ENCODE measurements at places on chromosomes 5 and 9.

DNA sequence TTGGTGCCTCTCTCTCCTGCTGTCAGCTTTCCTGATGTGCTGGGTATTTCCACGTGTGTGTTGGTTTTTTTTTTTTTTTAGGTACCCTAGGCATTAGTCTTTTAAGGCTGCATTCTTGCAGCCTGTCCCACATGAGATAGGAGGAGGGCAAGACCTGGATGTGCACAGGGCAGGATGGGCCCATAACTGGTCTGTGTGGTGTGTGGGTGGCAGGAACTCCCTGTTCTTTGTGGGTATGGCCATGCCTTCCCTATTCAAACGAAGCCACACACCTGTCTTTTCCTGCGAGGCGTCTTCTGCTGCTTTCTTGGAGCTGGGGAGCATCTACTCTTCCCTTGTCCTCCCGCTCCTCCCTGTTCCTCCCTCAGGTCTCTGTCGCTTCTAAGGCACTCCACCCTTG is 6.8 kb downstream of the SYK start:
- no peak for DNase-seq

- no peak for DNase-seq
Observed at GRCh38 chr5:79759436-79759835, 69.8 kb downstream of the CMYA5 start.

DNA sequence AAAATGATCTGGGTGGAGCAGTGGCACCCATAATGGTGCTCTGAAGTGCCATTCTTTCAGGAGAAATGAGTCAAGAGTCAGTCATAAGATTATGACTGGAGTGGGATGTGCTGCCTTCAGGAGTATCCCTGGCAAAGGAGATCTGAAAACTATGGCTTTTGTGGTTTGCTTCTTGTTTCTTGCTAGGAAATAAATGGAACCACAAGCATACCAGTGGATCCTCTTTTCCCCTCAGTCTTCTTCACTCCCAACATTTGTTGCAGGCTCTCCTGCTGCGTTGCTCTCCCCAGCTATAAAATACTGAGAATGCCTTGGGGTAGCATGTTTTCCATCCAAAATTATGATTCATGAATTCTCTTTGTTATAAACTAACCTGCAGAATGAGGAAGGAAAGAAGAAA is 199.1 kb downstream of the NNT start:
- no peak for DNase-seq

GRCh38 chr5:149432911-149433401 is 53.9 kb upstream of the IL17B start:
- DNase-seq: peak; percentile 67

- DNase-seq: no peak
Observed at GRCh38 chr5:87129046-87129445, 138.6 kb upstream of the RASA1 start.

DNA sequence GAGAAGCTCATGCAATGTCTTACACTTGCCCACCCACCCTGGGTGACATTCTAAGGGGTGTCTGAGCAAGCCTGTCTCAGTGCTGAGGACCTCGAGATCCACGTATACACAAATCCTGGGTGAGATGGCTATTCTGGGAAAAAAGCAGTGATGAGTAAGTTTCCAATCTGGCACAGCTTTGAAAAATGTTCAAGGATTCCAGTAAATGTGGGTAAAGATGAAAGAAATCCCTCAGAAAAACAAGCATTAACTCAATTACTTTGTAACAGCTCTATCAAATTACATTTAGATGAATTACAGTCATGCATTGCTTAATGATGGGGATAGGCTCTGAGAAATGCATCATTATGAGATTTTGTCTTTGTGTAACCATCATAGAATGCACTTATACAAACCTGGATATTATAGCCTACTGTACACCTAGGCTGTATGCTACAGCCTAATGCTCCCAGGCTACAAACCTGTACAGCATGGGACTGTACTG is 26.9 kb downstream of the GOLM1 start:
- DNase-seq: no peak

DNA sequence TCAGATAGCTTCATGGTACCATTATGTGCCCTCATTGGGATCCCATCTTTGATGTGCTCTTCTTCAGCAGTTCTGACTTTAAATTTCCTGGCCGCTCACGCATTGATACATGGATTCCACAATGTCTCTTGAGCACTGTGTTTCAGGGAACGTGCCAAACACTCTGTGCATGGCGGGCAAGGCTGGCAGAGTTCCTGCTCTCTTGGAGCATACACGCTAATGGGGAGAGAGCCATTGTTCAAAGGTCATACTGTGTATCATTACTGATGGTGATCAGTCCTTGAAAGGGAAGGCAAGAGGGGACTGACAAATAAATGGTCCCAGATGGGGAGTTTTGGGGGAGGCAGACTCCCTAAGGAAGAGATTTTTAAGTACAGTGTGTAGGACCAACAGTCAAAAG is 52.3 kb downstream of the AMBP start:
- DNase-seq: no peak

DNA sequence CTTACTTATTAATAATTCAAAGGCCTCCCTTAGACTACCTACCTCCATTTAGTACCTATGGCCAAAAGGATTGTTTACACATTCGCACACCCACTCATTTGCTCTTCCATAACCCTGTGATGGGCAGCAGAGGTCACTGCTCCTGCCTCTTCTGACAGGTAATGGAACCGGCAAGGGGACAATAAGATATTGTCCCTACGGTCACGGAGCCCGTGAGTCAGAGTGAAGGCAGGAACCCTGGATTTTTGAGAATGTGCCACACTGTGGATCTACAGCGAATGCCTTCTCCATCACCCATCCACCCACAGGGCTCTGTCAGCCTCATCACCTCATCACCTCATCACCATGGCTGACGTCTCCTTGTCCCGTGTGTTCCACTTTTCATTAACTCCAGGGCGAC is 132.3 kb downstream of the MYO10 start:
- no peak for DNase-seq

DNA sequence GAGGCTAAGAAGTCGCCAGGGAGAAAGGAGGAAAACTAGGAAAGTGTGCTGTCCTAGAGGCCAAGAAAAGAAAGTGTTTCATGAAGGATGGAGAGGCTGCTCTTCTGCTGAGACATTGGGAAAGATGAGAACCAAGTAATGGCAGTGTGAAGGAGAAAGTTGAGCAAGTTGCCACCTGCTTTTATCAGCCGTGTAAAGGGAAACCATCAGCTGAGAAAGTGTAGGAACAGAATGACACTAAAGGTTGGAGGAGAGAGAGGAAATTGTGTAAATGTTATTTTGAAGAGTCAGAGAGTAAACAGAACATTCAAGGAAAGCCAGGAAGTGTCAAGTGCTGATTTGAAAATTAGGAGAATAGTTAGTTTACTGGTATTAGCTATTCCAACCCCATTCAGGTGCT is 125.0 kb downstream of the CEMIP2 start:
- DNase-seq: no peak

DNA sequence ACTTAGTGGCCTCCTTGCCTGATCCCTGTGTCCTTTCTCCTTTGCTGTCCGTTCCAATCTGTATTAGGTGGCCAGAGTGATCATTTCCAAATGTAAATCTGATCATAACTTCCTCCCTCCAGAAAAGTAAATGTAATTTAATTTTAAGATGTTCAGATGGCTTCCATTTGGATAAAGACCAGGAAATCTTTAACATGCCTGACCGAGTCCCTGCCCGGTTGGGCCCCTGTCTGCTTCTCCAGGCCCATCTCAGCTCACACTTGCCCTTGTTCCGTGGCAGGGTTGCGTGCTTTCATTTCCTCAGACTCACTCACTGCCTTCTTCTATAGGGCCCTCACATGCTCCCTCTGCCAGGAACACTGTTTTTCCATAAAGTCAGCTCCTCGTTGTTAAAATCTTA is 7.6 kb downstream of the MAP3K1 start:
- no peak for DNase-seq

GRCh38 chr5:87030699-87031098 is 237.0 kb upstream of the RASA1 start:
- no peak for DNase-seq

GRCh38 chr9:18925880-18926279 is 107.1 kb downstream of the SAXO1 start:
- DNase-seq: no peak

DNA sequence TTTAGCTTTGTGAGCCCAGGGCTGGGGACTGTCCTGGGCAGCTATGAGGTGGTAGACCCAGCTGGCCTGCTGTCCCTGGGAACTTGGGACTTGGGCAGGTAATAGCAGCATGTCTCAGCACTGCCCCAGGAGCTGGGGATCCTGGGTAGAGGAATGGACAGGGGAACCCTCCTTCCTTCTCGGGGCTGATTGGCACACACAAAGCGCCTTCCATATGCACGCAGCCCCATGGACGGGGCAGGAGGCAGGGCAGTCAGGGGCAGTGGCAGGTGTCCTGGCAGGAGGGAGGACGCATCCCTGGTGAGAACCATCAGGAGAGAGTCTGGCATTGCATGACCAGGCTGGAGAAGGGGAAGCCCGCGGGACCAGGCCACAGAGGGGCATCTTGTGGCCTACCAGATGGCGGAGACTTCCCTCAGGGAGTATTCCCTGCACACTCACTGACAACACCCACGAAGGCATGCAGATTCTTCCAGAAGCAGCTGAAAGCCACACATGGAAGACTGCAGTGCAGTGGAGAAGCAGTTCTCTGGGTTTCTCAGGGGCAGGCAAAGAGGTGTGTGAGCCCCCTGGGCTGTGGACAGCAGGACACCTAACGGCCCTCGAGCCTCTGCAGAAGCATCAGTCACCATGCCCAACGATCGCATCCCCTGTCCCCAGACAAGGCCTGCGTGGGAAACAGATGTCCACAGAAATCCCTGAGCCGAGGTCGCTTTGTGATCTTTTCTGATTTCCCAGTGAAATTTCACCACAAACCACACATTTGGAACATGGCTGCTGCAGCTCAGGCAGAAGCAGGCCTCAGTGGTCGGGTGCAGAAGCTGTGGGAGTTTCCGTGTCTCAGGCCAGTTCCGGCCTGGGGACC is 7.0 kb upstream of the NKD2 start:
- peak; percentile 10 for DNase-seq

DNA sequence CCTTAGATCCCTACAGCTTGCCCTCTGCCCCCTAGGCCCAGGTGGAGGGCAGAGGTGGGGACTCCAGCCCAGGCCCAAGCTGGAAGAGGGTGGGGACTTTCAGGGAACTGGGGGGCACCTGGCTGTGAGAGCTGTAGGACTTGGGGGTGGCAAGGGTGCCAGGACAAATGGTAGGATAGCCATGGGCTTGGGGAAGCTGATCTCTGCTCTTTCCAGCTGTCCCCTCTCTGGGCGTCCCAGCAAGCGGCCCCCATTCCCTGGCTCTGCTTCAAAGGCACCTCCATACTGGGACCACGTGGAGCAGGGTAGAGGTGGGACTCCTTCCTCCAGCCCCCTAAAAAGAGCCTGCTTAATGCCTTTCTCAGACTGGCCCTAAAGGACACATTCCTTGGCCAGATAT is 385 bp downstream of the LTC4S start:
- DNase-seq: peak; percentile 37

GRCh38 chr5:14502294-14502690 is 79.3 kb upstream of the OTULINL start:
- no peak for DNase-seq

GRCh38 chr9:4781408-4781807 is 11.3 kb upstream of the RCL1 start:
- no peak for DNase-seq

GRCh38 chr5:61082516-61083280 is 79.6 kb downstream of the SMIM15 start:
- DNase-seq: no peak

GRCh38 chr9:107110153-107110552 is 172.9 kb upstream of the RAD23B start:
- DNase-seq: no peak

GRCh38 chr5:119166026-119166425 is 95.1 kb downstream of the DMXL1 start:
- DNase-seq: no peak

DNA sequence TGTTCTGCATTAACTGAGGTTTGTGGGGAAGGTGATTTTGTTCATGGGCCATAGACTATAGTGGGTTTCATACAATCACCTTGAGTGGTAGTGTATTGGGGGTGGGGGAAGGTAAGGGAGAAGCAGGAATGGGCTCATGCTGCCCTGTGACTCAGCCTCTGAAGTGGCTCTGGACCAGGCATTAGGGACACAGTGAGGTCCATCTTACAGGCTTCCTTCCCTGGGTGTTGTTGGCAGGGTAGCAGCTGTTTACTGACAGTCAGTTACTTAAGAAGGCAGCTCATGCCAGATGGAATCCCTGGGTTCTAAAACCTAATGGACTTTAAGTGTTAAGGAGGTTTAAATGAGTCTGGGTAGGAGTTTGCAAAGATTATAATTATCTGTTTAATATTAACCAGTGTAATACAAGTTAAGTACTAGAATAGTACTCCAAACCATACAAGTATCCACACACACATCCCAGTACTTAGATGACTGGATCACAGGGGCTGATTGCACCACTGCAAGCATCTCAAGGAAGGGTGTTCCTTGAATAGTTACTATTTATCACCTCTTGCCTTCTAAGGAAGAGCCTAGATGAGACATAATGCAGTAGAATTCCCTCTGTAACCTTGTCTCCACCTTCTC is 59.3 kb downstream of the CAST start:
- no peak for DNase-seq

DNA sequence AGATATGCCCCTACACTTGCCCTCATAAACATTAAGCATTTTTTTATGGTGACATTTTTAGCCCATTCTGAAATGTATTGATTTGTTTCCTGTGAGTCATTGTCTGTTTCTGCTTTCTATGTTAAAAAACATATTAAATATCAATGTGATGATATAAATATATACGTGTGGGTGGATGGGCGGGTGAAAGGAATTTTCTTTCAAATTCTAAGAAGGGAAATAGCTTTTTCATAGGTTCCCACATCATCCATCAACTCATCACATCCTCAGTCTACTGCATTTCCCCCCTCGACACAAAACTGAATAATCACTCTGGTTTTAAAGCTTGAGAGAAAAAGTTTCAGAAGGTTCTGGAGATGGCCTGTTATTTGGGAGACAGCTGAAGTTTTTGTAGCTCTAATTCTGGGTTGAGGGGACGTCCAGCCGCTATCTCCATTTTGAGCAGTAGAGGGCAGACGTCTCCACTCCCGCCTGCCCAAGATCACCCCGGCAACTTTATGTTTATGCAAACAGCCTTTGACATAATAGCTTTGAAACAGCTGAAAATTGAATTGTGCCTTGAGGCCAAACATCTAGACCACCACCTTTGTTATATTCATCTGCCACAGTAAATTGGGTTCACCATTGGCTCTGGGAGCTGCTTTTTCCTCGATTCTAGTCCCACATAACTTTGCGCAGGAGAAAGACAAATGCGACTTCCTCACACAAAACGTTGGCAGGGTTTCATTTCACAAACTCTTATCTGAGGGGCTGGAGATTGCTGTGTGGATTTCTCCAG is 216.2 kb upstream of the CLINT1 start:
- DNase-seq: peak; percentile 69

GRCh38 chr5:142904416-142904815 is 134.2 kb downstream of the ARHGAP26 start:
- no peak for DNase-seq

DNA sequence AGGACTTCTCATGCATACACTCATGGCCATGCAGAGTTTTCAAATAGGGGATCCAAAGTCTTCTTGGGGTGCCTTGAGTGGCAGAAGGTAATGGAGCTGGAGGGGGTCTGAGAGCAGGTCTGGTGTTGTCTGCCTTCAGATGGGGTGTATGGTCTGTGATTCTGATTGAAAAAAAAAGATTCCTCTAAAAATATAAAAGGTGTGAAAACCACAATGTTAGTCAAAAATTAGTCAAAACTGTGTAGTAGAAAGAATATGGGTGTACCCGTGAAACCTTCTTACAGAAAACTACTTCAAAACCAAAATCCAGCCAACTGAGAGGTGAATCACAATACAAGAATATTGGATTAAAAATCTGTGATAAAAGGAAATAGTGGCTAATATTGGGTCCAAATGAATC is 20.1 kb downstream of the DOCK2 start:
- DNase-seq: no peak

Data from ovary (tissue), 10 donors.